ENCODE measurements at places on chromosomes 6 and 20.

DNA sequence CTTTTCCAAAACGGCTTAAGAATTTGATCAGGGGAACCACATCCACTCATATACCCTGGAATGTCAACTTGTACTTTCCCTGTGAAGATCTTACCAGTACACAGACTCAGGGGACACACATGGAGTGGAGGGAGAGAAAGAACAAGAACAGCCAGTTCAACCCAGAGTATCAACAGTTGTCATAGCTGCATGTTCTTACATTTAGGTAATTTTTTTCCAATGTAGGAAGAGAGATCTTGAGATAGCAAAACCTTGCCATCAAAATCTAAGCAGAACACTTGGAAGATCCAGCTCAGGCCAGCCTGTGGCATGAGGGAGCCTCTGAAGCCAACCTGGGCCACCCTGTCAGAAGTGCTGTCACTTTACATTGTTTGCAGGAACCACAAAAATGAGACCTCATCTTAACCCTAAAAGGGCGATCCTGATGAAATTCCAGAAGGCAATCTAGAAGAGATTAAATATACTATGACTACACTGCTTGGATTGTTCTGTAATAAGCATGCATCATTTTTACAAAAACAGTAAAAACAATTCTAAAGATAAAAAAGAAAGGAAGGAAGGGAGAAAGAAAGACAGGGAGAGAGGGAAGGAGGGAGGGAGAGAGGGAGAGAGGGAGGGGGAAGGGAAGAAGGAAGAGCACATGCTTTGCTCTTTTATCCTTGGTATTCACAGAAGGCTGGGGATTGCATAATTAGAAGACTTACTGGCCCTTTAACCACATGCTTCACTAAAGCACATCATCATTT, 124.7 kb upstream of the TCF21 start:
- DNase-seq: no peak

- no peak for DNase-seq
Measured at GRCh38 chr6:31878726-31879125, at the start of gene SLC44A4. Gene SLC44A4, minus strand, starts transcription at chr6:31878997. Its CDS starts 17 bp downstream, at chr6:31878980.

GRCh38 chr20:49851991-49852390, 39.4 kb downstream of the SLC9A8 start:
- DNase-seq: no peak

- no peak for DNase-seq
Measured at GRCh38 chr6:221531-222349, 70.5 kb upstream of the DUSP22 start.

- DNase-seq: no peak
Measured at GRCh38 chr6:11999246-11999645, 12.9 kb upstream of the HIVEP1 start.

DNA sequence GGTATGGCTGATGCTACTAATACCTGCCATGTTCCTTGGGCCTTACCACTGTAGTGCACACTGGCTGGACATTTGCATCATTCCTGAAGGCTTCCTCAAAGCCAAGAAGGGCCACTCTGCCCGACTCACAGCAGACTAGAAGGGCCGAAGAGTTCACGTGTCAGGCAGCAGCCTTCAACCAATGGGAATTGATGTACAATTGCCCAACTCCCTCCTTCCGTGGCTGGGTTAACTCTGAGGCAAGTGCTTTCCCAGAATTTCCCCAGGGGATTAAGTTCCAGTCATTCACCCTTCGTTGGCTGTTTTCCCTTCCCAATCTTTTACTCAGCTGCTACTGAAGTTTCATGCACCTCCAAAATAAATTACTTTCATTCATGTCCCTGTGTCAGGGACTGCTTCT, 29.8 kb downstream of the PSMB9 start:
- peak; percentile 14 for DNase-seq

DNA sequence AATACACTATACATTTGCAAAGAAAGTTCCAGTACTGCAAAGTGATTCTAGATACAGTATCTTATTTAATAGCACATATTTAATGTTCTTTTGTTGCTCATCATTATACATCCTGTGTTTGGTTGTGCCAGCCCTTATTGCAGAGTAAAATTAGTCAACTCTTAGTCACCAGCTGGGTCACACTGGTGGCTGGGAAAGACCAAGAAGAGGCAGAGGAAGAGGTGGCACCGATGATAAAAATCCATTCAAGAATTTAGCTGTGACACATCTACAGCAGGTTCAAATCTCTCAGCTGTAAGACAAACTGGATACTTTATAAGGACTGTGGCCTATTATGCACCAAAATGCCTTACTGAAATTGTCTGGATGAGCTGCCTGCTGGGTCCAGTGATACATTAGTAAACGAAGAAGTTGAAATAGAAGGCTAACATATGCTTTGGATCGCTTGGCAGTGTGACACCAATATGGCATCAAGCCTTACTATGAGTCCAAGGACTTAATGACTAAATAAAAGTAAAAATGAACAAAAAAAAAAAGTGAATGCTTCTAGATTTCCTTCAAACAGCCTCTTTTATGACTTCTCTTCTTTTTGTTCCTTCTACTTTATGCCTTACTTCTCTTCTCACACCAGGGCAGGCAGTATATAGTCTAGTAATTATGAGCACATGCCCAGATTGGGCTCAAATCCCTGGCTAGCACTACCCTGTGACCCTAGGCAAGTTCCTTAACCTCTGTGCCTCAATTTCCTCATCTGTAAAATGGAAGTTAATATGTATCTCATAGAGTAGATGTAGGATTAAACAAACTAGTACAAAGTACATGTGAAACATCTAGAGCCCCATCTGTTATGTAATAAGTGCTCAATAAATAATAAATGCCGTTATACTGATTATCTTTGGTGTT, 29.4 kb upstream of the RNF8 start:
- DNase-seq: no peak

GRCh38 chr20:2365666-2366065, 15.0 kb upstream of the TGM6 start:
- no peak for DNase-seq

GRCh38 chr20:46951840-46952497, 57.3 kb downstream of the EYA2 start:
- no peak for DNase-seq

- no peak for DNase-seq
Measured at GRCh38 chr6:139457476-139457875, 83.0 kb upstream of the CITED2 start.

DNA sequence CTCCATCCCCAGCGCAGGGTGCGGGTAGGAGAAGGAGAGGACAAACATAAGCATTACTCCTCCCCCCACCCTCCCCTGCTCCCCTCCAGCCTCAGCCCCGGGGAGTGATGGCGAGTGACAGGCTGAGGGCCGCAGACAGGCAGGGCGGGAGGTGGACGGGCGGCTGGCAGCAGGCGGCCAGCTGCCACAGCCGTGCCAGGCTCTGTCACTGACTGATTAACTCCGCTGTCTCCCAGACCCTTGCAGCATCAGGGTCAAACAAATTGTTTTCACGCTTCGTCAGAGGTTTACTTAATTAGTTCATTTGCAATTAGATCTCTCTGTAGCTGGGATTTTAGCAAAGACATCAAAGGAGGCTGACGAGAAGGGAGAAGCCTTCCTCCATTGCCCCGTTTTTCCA, 41.9 kb downstream of the FOXP4 start:
- no peak for DNase-seq

DNA sequence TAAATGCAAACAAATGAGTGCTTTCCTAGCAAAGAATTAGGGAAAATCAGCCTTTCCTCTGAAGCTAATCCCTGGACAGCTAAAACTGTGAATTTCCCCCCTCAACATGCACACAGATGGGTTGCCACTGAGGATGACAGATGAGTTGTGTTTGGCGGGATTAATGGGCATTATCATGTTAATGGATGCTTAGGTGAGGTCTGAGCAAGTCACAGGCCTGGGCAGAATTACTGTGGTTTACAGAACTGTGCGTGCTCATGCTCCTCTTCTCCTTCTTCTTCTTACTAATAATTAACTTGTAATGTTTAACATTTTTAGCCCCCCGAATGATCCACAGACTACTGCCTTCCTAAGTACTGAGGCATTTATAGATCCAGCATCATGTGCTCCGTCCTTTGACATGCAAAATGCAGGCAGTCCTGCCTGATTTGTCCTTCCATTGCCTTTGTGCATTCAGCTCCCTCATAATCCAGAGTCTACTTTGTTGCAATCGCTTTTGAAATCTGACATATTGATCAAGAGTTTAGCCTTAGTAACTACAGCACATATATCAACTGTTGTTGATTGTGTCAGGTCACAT, 753.4 kb upstream of the MMS22L start:
- no peak for DNase-seq

DNA sequence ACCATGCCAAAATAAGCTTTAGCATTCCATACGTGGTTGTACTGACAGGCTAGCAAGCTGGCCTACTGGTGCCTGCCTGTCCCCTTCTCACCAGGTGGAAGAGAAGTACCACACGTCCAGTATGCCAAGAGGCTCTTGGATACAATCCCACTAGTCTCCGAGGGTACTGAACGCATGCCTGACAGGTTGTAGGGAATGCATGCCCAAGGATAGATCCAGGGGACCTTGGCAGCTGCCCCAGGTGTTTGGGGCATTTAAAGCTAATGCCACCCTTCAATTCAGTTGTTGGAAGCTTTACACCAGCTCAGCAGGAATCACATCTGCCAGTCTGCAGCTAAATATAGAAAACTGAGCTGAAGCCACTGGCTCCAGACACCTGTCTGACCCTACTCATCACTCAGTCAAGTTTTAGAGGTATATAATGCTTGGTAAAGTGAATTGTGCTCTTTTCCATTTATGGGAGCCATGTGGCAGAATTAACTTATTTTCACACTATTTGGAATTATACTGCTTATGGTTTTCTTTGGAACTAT, 4.9 kb downstream of the TUBB2B start:
- DNase-seq: no peak

GRCh38 chr6:15502446-15503345, 160.1 kb downstream of the DTNBP1 start:
- DNase-seq: no peak

- DNase-seq: no peak
Measured at GRCh38 chr20:8375898-8376297, 243.8 kb downstream of the PLCB1 start.

GRCh38 chr6:16731478-16732051, 29.7 kb downstream of the ATXN1 start:
- no peak for DNase-seq

DNA sequence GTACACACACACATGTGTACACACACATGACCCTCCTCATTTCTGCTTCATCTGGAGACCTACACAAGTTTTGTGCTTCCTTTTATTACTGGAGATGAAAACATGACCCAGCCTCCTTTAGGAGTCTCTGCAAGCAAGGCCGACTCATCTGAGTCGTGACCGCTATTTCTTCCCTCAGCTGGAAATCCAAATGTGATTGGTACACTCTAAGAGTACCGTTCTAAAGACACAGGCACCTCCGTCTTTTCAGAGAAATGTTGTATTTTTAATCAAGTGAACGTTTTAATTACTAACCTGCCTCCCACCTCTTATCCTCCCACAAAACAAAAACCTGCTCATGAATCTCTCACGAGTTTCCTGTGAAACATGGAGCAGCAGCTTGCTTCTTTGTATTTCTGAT, 63.0 kb downstream of the LAMP5 start:
- no peak for DNase-seq

GRCh38 chr6:125834348-125834747, 43.6 kb downstream of the NCOA7 start:
- DNase-seq: no peak

GRCh38 chr6:107692351-107692750, 131.8 kb downstream of the SCML4 start:
- DNase-seq: no peak

- DNase-seq: peak; percentile 89
Measured at GRCh38 chr6:44655412-44656342, 268.2 kb downstream of the CDC5L start.

DNA sequence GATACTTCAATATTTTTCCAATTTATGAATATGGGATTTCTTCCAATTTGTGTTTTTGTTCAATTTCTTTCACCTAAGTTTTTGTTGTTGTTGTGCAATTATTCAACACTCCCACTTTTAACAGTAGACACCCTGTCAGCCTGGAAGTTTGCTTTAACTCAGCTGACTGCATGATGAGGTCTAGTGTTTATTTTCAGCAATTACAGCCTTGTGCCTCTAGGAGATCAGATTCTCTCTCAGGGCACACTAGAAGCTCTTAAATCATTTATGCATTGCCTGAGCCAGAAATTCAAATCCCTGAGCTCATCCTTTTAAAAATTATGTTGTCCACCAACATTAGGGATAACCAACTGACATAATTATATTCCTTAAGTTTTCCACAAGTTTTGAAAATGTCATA, 85.7 kb downstream of the MRAP2 start:
- DNase-seq: no peak

GRCh38 chr6:143556529-143556928, 45.0 kb upstream of the FUCA2 start:
- DNase-seq: no peak

GRCh38 chr6:41970436-41970846, 28.8 kb upstream of the CCND3 start:
- no peak for DNase-seq

- no peak for DNase-seq
Measured at GRCh38 chr6:97919631-97920030, 636.6 kb upstream of the MMS22L start.

- no peak for DNase-seq
Measured at GRCh38 chr20:20462185-20462584, 94.3 kb downstream of the INSM1 start.

DNA sequence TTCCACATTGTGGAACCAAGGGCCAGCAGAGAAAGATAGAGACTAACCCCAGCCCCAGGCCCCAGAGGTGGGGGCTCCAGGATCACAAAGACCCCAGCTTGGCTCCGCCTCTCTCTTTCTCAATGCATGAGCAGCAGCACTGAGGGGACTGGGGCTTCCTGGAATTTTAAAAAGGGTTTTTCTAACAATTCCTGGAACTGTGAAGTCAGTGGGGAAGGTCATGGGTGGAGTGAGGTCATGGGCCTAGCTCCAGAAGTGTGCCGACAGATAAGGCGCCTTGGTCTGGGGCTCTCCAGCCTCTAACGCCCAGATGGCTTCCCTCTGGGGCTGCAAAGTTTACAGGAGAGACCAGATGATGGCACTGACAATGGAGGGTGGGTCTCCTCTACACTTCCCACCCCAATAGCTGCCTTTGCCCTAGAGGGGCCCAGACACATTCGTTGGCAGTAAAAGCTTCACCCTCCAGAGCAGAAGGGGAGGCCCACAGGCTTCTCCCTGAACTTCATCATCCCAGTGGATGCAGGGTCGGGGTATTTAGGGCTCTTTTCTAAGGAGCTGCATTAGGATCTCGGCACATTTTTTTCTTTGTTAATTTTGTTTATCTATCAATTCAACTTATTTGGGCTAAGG, 46.9 kb upstream of the CD93 start:
- no peak for DNase-seq

Data from tibial nerve (tissue), 4 donors.